ENCODE measurements at places on chromosomes 3 and 15. TPM values are rescaled to one million over a fixed set of nuclear protein-coding genes. Genes with fewer than 3 reads are reported as not detected.

DNA sequence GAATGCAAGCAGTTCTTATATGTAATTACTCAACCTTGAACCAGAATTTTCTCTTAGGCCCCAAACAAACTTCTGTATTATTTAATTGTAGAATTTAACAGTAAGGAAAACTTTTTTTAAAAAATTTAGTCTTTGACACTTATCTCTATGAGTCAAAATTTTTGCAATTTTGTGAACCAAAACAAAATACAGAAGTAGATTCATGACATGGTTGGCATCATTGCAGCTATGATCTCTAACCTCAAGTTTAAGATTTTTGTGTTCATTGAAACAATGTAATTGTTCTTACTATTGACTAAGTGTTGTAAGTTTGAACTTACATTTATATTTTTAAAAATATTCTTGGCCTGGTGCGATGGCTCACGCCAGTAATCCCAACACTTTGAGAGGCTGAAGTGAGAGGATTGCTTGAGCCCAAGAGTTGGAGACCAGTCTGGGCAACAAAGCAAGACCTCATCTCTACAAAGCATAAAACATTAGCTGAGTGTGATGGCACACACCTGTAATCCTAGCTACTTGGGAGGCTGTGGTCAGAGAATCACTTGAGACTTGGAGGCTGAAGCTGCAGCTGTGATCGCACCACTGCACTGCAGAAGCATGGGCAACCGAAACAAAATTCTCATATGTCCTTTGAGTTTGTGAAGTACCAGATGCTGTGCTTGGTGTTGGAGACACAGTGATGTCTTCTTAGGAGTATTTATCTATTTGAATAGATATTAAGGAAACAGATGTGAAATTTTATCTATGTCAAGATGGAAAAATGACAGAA lies 39.7 kb downstream of the STT3B start:
- H3K27me3 ChIP-seq = no peaks in the 10 kb centered on the region
- H3K27ac ChIP-seq = no peak overlapping the region
- peaks cover 41% of the 10 kb centered on the region for H3K4me1 ChIP-seq
- no peak for DNase-seq
- peaks cover 13% of the 10 kb centered on the region for H3K36me3 ChIP-seq

GRCh38 chr3:81425198-81425868 lies 336.1 kb downstream of the GBE1 start:
- no peaks in the 10 kb centered on the region for H3K36me3 ChIP-seq
- DNase-seq = no peak
- H3K27me3 ChIP-seq = no peaks in the 10 kb centered on the region
- H3K27ac ChIP-seq = no peak overlapping the region
- H3K4me3 ChIP-seq = no peak overlapping the region
- no peaks in the 10 kb centered on the region for H3K4me1 ChIP-seq

- H3K27me3 ChIP-seq = no peaks in the 10 kb centered on the region
- H3K36me3 ChIP-seq = no peaks in the 10 kb centered on the region
- DNase-seq = no peak
- no peaks in the 10 kb centered on the region for H3K4me1 ChIP-seq
- H3K27ac ChIP-seq = no peak overlapping the region
These were observed 409.1 kb upstream of the CNTN6 start for GRCh38 chr3:683770-684169.

Gene TYRO3
- 1.9 TPM for total RNA-seq

Data from activated CD4-positive, alpha-beta T cell treated with anti-CD3 and anti-CD28 coated beads, Interleukin-2, amount 10 ng/mL, durations not matched to agents 7 days and 5 days (primary cell).